GM03348 (cell line): ENCODE measurements at places on chromosomes 12 and 14.

DNA sequence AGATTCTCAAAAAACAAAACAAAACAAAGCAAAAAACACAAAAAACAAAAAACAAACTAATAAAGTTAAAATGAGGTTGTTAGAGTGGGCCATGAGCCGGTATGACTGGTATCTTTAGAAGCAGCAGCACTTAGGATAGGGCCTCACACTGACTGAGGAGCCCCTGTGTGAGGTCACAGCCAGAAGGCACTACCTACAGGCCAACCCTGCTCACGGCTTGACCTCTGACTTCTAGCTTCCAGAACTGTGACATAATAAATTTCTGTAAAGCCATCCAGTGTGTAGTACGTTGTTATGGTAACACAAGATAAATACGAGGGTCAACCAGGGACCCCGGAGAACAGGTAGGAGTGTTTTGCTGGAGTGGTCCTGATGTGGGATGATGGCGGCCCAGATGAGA lies 629.6 kb downstream of the VRK1 start:
- no peak for DNase-seq

- DNase-seq = no peak
Observed at GRCh38 chr12:113846883-113847755, 119.0 kb downstream of the RBM19 start.

DNA sequence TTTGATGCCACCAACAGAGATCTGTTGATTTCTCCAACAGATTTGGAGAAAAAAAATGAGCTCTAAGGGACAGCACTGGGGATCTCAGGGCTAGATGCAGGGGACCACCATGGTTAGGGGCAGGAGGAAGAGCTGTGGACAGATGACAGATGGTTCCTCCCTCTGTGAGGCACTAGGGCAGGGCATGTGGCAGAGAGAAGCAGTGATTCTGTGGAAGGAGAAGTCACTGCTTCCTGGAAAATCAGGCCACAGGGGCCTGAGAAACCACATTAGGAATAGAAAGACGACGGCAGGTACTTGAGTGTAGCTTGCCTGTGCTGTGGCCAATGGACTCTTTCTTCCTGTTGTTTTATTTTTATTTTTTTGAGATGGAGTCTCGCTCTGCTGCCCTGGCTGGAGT lies 24.9 kb upstream of the TMED2 start:
- no peak for DNase-seq

- no peak for DNase-seq
Observed at GRCh38 chr14:99468836-99469592, 11.6 kb downstream of the SETD3 start.

DNA sequence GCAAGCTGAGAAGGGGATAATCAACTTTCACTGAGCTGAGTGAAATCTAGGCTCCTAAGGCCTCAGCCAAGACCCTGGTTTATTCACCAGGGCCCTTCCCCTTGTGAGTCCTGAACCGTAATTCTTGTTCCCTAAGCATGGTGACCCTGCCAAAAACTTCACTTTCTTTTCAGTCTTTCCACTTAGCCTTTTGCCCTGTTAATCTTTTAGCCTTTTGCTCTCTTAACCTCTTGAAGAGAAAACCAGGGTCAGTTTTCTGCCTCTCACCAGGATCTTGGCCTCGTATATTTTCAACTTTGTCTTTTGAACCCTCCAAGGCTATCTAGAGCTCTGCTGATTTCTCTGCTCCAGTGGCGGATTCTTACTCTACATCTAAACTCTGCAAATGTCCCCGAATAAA lies 191.0 kb downstream of the PELI2 start:
- DNase-seq = no peak

DNA sequence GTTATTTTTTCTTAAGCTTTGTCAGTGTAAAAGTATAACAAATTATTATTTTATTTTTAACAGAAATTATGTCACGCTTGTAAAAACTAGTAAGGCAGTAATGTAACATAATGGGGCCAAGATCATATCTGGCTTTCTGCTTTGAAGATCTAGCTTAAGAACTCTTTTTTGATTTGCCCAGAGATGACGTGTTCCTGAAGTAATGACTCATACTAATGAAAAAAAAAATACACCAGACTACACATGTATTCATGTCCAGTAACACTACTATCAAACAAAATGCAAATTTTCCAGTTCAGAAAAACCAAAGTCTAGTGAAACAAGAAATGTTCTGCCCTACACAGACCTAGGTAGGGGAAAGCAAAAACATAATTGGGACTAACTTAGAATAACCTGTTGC lies 432.2 kb upstream of the ATXN7L3B start:
- no peak for DNase-seq

GRCh38 chr12:19829100-19829853 lies 390.0 kb downstream of the AEBP2 start:
- DNase-seq = no peak

- DNase-seq = no peak
Observed at GRCh38 chr14:76677534-76678145, 83.6 kb upstream of the VASH1 start.

DNA sequence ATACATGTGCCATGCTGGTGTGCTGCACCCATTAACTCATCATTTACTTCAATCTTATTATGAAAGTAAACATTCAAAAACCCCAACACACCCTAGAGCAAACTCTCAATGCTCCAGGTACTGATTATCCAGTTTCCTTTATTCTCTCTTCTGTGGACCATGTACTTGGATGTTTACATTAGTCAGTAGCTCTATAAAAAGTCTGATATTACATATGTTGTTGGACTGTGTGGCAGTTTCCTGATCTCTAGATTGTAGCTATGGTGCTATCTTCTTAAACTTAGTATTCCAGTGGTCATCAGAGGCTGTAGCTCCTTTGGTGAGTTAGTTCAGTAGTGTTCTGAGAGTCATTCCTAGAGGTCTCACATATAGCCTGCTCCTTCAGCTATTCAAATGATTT lies 25.1 kb upstream of the ITGA5 start:
- DNase-seq = no peak

DNA sequence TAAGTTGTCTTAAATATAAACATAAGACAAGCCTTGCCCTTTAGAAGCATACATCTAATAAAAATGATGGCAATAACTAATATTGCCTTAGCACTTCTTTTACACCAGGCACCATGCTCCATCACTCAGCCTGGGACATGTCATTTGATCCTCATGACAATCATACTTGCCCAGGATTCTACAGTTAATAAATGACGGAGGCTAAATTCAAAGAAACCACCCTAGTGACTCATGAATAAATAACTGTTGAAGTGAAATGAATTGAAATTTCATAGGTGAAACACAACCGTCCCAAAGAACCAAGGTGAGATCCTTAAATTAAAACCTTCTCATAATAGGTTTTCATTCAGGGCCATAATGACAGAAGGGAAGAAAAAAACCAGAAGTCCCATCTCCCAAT lies 89.5 kb downstream of the GRIN2B start:
- DNase-seq = no peak

DNA sequence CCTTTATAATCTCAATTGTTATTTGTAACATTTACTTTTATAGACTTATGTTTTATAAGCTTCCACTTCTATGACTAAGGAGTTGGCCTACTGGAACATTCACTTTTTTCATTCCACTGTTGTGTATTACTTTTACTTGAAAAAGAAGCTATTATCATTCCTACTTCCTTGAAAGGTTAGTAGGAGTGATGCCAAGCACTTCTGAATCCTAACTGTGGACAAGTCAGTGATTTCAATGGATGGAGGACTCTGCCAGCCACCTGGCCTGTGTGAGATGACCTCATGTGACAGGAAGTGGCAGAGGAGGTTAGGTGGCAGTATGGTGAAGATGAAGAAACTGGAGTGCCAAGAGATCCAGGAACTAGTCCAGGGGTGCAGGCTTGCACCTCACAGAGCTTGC lies 46.0 kb downstream of the TECPR2 start:
- DNase-seq = no peak
